ENCODE measurements at places on chromosomes 4 and X.

DNA sequence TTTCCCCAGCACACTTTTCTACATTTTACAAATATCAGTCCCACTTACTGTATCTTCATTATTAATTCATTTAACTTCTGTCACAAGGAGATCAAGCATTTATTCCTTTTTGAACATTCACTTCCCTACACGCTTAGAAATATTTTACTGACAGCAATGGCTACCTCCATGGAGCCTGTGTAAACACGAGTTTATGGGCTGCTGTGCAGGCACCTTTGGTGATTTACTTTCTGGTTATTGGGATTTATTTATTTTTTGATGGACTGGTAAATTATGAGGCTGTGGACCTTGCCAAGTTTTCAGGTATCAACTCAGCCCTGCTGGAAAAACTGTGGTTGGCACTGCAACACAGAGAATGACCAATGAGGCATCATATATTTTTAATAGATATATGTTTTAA is 45.4 kb upstream of the PAQR3 start:
- DNase-seq, result no peak

GRCh38 chrX:81120258-81120935 is 81.3 kb downstream of the HMGN5 start:
- no peak for DNase-seq

- DNase-seq, result no peak
These were observed 51.0 kb downstream of the WFS1 start for GRCh38 chr4:6320663-6321062.

- no peak for DNase-seq
These were observed 317.2 kb downstream of the TENM3 start for GRCh38 chr4:182560358-182560757.

GRCh38 chr4:176342384-176342783 is 22.6 kb downstream of the SPCS3 start:
- DNase-seq, result no peak

GRCh38 chrX:46758163-46758955 is 559 bp downstream of the SLC9A7 start:
- DNase-seq, result no peak

DNA sequence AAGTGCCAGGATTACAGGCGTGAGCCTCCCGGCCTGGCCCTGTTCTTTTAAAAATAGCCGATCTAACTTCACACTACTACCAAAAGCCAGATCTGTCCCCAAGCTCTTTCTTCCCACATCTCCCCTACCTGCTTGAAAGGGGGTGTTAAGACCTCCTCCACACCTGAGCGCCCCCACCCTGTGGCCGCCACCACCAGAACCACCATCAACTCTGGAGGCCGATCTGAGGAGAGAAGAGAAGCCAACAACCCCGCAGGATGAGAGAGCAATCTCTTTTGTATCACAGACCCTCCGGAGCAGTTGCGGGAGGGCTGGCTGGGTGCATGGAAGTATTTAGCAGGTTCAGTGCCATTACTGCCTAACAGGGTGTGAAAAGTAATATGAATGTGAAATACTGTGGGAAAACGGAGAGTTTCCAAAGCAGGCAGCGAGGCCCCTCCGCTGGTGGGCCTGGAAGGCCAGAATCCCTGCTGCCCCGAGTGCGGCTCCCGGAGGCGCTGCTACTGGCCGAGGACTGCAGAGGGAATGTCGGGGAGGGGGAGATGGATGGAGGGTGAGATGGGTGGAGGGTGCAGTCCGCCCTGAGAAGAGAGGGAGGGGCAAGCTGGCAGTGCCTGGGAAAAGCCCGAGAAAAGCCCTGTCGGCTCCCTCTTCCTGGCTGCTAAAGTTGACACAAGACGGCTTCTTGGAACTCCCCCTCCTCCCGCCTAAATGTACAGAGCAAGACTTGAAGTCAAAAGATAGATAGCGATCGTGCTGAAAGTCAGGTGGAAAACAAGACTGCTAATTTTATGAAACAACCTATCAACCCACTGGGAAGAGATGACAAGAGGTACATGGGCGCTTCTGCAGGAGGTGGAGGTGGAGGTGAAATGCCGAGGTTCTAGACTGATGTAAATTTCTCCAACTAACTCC is 22.3 kb downstream of the HAND2 start:
- DNase-seq, result no peak

DNA sequence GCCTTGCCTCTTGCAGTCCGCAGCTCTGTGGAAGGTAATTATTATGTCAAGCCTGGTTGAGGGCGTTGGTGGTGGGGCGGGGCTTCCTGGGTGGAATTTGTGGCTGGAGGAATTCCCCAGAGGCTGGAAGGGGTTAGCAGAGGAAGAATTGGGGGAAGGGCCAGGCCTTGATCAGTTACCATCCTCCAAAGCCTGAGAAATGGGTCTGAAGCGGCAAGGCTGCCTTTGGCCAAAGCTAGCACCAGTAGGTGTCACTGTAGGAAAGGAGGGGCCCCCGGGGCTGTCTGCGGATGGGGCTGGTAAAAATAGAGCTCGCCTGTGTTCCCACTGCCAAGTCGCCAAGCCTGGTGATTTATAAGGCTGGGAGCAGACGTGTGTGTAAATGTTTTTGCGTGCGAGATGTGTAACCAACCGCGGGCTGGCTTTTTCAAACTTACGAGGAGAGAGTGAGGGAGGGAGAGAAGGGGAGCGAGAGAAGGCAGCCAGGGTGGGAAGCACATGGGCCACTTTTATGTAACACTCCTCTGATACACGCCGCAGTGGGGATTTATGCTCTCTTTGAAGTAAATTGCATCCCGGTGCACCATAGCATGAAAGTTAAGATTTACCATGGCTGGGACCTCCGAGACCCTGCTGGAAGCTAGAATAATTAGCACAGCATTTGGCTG is 367.0 kb downstream of the BCOR start:
- peak; percentile 81 for DNase-seq

- no peak for DNase-seq
These were observed 1629.2 kb upstream of the ADGRL3 start for GRCh38 chr4:59570860-59571476.

GRCh38 chr4:145071560-145071959 is 26.4 kb downstream of the ANAPC10 start:
- no peak for DNase-seq

DNA sequence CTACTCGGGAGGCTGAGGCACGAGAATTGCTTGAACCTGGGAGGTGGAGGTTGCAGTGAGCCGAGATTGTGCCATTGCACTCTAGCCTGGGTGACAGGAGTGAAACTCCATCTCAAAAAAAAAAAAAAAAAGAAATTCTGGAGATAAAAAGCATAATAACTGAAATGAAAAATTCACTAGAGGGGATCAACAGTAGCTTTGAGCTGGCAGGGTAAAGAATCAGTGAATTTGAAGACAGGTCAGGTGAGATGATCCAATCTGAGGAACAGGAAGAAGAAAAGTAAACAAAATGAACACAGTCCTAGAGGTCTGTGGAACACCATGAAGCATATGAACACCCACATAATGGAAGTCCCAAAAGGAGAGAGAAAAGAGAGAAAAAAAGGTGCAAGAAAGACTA is 15.0 kb downstream of the TIMP1 start:
- DNase-seq, result no peak

- DNase-seq, result no peak
These were observed 2.0 kb downstream of the ZFX start for GRCh38 chrX:24151513-24151912.

DNA sequence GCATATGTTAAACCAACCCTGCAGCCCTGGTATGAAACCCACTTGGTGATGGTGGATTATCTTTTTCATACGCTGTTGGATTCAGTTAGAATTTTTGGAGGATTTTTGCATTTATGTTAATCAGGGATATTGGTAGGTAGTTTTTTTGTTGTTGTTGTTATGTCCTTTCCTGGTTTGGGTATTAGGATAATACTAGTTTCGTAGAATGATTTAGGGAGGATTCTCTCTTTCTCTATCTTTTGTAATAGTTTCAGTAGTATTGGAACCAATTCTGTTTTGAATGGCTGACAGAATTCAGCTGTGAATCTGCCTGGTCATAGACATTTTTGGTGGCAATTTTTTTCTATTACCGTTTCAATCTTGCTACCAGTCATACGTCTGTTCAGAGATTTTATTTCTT is 305.4 kb downstream of the IDS start:
- no peak for DNase-seq

DNA sequence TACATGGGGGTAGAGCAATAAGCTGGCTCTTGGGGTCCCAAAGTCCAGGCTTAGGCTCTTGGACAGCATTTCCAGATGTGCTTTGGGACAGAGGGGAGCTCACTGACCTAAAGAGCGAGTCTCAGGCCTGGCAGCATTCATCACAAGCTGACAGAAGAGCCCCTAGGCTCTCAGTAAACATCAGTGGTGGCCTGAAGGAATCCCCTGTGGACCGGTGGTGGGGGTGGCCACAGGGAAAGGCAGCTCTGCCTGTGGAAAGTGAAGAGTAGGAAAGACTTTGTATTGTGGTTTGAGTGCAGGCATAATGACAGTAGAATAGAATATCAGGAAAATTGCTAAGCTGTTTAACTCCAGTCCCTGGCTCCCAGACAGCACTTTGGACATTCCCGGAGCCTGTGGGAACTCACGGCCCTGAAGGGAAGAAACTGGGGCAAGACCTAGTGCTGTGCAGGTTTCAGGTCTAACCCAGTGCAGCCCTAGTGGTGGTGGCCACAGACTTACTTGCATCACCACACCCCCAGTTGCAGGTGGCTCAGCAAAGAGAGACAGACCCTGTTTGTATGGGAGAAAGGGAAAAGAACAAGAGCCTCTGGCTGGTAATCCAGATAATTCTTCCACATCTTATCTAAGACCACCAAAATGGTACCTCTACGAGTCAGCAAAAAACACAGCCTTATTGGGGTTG is 141.9 kb downstream of the MAB21L2 start:
- no peak for DNase-seq

DNA sequence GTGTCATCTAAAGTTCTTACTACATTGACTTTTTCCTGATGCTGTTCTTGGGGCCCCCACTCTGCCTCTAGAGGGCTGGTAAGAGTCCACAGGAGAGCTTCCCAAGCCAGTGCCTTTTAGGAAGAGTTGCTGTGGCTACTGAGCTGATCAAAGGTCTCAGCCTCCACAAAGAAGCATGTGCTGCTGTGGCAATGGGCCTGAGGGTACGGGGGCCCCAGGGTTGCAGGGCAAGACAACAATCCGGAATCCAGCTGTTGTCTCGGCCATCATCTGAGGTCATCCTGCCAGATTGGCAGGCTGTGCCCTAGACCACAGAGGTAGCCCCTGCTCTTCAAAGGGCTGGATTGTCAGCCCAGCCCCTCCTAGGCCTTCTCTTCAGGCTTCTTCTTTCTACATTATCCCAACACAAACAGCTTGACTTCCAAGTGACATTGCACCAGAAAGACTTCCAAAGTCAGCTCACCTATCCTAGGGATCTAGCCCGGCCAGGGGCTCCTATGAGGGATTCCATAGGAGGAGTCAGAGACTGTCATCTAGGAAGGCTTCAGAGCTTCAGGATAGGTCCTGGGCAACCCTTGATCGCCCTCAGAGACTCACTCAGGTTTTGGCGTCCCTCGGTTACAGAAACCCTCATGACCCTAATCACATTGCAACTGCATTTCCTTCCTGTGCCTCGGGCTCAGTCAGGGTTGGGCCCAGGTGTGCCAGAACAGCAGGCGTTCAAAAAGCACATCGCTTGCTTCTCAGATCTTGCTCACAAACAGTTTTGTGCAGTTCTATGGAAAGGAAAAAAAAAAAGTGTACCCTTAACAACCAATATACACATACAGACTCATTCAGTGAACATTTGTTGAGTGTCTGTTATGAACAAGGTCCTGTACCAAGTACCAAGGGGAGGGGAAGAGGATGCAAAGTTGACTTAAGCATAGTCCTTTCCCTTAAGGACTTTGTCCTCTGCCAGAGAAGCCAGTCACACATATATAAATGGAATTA is 27.8 kb downstream of the SLC25A5 start:
- no peak for DNase-seq

DNA sequence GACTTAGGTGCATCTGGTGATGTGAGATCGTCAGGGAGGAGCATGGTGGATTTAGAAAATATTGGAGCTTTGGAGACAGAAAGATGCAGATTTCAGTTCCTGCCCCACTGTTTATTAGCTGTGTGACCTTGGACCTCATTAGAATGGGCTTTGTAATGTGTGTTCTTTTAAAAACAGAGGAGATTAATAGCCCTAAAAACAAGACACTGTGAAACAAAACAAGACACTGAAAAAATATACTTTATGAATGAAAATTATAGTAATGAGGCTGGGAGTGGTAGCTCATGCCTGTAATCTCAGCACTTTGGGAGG is 79.5 kb downstream of the EVC start:
- DNase-seq, result no peak

DNA sequence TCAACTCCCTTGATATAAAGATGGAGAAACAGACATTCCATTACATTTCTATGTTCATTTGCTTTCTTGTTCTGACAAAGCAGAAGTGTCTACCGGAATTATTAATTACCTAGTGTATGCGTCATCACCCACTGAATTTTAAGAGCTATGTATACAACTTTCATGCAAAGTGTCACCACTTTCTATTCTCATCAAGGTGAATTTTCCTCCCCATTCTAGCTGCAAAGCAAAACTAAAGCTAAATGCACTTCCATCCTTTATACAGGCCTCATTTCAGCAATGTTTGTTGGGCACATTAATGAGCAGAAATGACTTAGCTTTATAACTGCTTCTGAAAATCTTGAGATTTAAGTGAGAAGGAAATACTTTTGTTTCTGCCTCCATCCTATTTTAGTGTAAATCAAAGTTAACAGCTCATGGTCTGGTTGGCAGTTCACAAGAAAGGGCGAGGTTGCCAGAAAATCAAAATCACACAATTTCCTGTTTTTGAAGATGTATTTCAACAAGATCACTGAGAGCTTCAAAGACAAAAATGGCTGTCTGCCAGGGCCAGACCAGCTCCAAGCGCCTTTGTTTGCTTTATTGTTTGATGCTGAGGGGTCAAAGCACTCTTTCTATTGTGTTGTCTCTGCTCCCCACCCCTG is 7.2 kb upstream of the FAM9C start:
- no peak for DNase-seq

DNA sequence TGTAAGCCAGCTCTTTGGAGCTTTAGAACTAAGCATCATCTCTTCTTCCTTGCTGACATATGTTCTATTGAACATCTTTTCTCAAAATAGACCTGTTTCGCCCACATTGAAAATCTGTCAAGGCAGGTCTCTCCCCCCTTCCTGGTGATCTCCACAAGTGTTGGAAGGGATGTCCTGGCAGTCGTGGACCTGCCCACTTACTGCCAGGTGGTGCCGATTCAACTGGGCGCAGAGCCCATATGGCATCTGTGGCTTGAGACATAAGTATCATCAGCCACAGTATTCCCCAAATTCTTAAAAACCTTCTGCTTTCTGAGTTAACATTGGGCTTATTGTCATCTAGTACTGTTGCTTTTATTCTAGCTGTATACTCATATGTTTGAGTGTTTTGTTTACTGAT is 969.3 kb upstream of the FTHL17 start:
- DNase-seq, result no peak

DNA sequence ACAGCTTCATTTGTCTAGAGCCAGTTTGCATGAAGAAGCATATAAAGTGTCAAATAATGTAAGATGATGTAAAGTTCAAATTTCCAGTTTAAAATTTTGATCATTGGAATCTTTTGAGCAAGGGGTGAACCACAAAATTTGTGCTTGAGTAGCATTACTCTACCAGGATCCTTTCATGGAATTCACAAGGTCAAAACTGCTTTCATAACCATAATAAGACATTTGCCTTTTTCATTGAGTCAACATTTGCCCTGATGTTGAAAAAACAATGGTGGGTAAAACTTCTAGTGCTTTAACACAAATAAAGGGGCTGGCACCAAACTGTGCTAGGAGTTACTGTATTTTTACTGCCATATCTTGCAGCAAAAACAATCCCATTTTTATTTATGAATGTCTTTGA is 142.2 kb downstream of the GLRA3 start:
- DNase-seq, result no peak

All from cardiac septum (tissue), 1 donor.